ENCODE measurements at places on chromosomes 3 and 15.

DNA sequence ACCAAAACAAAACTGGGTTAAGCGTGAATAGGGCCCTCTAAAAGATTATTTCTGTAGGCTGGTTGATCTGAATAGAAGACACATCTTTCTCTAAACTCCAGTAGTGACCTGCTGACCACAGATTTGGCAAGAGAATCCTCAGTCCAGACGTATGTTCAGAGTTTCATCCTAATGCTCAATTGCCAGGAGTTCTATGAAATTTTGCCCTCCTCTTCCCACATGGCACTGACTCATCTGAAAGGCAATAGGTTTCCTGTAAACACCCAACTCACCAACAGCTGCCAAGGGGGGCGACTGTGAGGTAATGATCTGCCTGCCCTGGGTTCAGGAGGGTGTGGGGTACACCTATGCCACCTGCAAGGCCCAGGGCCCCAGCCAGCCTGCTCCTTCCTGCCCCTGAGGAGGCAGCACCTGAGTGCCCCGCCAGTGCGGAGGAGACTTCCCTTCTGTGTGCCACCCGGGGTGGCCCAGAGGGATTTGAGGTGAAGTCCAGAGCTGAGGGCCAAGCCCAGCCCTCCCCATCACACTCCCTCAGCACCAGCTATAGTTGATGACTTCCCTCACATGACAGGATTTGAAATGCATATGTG lies 8.4 kb upstream of the PLA2G4D start:
- no peak for DNase-seq
- H3K4me1 ChIP-seq = no peaks in the 10 kb centered on the region
- H3K36me3 ChIP-seq = no peaks in the 10 kb centered on the region

DNA sequence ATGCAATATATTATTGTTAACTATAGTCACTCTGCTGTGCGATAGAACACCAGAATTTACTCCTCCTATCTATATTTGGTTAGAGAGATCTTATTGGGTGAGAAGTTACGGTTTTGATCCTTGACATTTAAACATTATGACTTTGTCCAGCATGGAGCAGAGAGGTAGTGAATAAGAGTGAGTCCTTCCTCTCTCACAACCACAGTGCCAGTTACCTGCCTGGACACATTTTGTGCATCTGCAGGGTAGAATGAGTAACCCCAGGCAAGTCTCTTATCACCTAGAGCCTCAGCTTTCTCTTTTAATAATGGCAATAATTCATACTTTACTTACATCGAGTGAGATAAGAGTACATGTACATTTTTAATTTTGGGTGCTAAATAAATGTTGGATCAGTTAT lies 24.1 kb downstream of the KAT2B start:
- H3K27ac ChIP-seq = no peak overlapping the region
- no peaks in the 10 kb centered on the region for H3K36me3 ChIP-seq
- no peaks in the 10 kb centered on the region for H3K4me1 ChIP-seq
- no peak overlapping the region for H3K4me3 ChIP-seq

DNA sequence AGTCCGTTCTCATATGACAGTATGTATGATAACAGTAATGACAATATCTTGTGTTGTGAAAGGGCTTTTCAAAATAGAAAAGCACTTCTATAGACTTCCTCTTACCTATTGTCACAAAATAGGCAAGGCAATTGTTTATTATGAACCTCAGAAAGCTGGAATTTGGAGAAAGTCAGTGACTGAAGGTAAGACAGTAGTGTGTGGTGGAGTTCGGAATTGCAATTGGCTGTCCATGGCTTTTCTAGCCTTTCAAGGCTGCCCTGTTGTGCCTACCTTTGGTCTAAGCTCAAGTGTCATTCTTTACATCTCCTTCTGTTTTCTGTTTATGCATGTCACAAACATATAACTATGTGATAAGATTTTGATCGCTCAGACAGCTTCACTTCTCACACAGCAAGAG lies 219.3 kb upstream of the NR2E3 start:
- H3K4me3 ChIP-seq = no peak overlapping the region
- H3K36me3 ChIP-seq = no peaks in the 10 kb centered on the region
- no peak for DNase-seq
- no peaks in the 10 kb centered on the region for H3K27me3 ChIP-seq
- no peaks in the 10 kb centered on the region for H3K4me1 ChIP-seq

DNA sequence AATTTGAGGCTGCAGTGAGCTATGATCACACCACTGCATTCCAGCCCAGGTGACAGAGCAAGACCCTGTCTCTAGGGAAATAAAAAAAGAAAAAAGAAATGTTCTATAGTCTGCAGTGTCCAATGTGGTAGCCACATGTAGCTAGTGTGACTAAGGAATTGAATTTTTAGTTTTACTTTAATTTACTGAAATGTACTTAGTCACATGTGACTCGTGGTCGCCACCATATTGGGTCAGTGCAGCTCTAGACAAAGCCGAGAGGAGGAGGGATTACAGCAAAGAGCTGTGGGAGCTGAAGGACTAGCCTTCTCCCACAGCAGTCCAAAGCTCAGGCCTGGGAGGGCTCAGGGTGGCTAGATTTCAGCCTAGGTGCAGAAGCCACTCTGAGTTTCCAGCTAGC lies 65.9 kb upstream of the NTRK3 start:
- no peak overlapping the region for H3K27ac ChIP-seq
- H3K4me3 ChIP-seq = no peak overlapping the region
- no peaks in the 10 kb centered on the region for H3K27me3 ChIP-seq
- no peak for DNase-seq
- H3K4me1 ChIP-seq = no peaks in the 10 kb centered on the region
- H3K36me3 ChIP-seq = no peaks in the 10 kb centered on the region

DNA sequence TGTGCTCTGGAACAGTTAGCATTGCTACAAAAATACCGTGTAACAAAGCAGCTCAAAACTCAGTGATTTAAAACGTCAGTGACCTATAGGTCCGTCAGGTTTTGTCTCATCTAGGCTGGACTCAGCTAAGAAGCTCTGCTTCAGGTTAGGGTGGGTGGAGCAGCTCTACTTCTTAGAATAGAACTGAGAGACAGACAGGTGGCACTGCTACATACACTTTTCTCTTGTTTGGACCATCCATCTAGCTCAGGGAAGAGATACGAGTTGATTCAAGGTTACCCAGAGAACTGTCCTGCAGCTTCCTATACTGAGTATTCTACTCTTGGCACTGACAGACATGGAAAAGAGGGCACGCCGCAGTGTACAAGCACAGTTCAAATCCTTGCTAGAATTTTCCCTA lies 456.1 kb downstream of the IGSF11 start:
- H3K27ac ChIP-seq = no peak overlapping the region
- no peak for DNase-seq
- H3K4me1 ChIP-seq = no peaks in the 10 kb centered on the region

GRCh38 chr15:52651114-52651513 lies 28.1 kb downstream of the ATOSA start:
- no peak overlapping the region for H3K27ac ChIP-seq
- no peak overlapping the region for H3K4me3 ChIP-seq
- no peaks in the 10 kb centered on the region for H3K27me3 ChIP-seq
- no peaks in the 10 kb centered on the region for H3K36me3 ChIP-seq
- no peak for DNase-seq

DNA sequence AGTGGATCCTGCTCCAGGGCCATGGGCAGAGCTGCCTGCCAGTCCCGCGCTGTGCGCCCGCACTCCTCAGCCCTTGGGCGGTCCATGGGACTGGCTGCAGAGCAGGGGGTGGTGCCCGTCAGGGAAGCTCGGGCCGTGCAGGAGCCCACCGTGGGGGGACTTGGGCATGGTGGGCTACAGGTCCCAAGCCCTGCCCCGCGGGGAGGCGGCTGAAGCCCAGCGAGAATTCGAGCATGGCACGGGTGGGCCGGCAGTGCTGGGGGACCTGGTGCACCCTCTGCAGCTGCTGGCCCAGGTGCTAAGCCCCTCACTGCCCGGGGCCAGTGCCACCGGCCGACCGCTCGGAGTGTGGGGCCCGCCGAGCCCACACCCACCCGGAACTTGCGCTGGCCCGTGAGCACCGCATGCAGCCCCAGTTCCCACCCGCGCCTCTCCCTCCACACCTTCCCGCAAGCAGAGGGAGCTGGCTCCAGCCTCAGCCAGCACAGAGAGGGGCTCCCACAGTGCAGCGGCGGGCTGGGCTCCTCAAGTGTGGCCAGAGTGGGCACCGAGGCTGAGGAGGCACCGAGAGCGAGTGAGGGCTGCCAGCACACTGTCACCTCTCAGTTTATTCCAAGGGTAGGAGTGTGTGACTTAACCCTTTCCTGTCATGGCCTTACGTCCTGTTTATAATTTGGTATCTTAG lies 129.3 kb downstream of the TMEM108 start:
- H3K4me3 ChIP-seq = no peak overlapping the region
- H3K27ac ChIP-seq = no peak overlapping the region
- no peak for DNase-seq
- no peaks in the 10 kb centered on the region for H3K36me3 ChIP-seq

Data from iPS DF 6.9 (cell line).